Caco-2 (cell line): ENCODE measurements at places on chromosomes 1 and 21.
A peak's percentile ranks its signal among the peaks of the same experiment; 100 is the strongest.

DNA sequence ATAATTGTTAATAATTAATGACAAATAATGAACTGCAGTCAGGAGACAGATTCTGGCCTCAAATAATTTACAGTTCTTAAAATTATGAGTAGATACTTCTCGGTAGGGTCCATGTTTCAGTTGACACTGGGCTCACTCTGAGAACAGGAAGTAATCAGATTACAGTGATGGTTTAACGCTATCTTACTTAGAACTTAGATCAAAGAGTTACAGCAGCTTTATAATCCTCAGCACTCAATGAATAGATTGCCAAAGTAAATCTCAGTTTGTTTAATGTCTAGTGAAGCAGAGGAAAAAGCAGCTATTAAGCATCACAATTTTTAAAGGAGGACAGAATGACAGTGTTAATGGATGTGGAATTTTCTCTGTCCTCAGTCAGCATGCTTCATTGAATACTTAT lies 79.6 kb downstream of the PDE4B start:
- DNase-seq, result no peak

DNA sequence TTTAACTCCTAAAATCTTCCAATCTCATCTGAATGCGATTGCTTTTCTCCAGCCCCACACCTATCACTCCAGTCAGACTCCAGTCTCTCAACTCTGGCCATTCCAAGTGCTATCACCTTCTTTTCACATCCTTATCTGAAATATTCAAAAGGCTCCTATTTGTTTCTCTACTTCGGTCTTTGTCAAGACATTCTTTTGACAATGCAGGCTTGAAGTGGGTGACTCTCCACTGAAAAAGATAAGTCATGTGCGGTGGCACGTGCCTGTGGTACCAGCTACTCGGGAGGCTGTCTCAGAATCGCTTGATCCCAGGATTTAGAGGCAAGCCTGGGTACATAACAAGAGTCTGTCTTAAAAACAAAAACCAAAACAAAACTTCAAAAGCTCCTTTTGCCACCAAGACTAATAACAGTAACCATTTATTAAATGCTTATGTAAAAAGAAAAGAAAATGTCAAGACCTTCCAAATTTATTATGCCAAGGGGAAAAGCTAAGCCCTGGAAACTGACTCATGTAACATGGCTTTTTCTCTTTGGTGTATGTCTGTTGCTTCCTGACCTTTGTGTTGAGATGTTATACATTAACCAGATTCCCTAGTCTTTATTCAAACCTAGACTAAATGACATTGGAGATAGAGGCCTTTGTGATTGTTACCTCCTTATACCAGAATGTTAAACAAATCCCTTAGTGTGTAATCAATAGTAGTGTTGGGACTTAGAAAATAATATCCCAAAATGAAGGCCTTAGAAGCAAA lies 3.6 kb downstream of the ALG14 start:
- peak; percentile 71 for DNase-seq

- DNase-seq, result no peak
These were observed 413.9 kb upstream of the LYPLAL1 start for GRCh38 chr1:218759795-218760194.

DNA sequence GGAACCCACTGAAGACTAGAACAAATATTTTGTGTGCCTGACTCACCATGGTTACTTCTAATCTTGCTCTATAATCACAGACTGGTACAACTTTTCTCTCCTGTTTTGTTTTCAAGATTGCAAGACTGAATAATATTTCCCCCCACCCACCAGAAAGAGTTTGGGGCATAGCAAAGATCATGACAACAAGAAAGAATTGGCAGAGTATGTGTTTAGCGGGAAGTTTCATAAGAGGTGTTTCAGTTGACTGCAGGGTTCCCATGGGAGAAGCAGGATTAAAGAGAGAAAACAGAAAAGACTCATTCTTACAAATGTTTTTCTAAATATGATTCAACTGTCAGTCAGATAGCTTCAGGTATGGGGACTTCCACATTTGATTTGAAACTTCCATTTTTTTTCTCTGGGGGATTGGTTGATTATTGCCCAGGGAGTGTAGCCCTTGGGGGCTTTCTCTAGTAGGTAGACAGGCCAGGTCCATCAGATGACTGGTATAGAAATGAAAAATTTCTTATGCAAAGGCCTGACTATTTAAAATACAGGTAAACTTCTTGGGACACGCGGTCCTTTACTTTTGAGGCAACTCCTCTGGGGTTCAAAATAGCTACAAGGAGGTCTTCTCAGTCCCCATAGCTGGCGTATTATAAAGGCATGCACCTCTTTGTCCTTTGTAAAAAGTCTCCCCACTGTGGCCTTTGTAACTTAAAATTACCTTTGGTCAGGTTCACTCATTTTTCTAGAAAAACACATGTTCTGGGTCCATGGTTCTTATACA lies 13.9 kb downstream of the OR14I1 start:
- DNase-seq, result no peak

DNA sequence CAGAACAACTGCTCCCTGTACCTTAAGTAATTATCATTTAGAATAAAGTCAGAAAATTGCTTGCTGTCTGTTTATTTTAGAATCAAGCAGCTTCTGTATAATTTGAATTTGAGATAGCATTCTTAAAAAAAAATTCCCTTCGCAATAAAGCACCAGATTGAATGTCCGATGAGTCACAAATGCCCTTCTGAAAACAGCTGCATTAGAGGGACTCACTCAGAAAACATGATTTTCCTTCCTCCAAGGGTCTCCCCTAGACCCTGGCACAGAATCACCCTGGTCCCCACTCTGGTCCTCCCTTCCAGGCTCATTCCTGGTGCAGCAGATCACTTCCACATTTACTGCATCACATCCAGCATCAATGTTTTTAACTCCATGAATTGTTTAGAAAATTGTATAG lies 471.1 kb upstream of the VAMP3 start:
- no peak for DNase-seq

- peak; percentile 64 for DNase-seq
These were observed 157.6 kb downstream of the PGBD5 start for GRCh38 chr1:230268371-230269170.

- peak; percentile 82 for DNase-seq
These were observed 8.6 kb upstream of the CALML6 start for GRCh38 chr1:1906185-1907097.

DNA sequence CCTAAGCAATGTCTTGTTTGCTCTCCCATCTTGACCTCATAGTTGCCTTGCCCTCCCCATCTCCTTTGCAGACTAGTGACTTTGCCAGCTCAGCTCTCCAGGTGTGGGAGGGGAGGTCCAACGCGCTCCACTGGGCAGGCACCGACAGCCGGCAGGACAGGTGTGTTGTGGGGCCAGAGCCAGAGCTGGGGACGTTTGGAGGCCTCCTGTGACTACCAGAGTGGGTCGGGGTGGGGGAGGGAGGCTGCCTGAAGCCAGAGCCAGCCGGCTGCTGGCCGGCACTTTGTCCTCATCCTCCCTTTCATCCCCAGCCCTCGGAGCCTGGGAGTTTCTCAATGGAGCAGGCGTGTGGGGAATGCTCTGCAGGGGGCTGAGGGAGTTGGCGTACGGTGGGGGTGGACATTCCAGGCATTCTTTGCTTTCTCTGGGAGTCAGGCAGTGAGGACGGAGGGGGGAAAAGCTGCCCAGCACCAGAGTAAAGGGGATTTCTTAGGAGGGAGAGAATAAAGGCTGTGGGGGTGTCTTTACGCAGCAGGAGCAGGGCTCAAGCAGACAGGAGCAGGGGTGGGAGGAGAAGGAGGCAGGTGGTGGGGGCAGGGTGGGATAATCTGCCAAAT lies 20.2 kb downstream of the NUAK2 start:
- peak; percentile 97 for DNase-seq

DNA sequence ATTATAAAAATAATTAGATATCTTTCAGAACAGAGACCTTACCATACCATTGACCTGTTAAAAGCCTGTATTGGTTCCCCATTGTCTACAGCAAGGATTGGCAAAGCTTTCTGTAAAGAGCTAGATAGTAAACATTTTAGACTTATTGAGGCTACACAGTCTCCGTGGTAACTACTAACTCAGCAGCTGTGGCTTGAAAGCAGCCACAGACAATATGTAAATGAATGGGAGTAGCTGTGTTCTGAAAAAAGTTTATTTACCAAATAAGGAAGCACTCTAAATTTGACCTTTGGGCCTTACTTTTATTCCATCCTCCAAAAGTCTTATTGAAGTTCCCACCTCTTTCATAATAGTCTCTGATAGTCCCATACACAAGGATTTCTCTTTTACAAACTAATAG lies 39.7 kb downstream of the NUP210L start:
- DNase-seq, result no peak

DNA sequence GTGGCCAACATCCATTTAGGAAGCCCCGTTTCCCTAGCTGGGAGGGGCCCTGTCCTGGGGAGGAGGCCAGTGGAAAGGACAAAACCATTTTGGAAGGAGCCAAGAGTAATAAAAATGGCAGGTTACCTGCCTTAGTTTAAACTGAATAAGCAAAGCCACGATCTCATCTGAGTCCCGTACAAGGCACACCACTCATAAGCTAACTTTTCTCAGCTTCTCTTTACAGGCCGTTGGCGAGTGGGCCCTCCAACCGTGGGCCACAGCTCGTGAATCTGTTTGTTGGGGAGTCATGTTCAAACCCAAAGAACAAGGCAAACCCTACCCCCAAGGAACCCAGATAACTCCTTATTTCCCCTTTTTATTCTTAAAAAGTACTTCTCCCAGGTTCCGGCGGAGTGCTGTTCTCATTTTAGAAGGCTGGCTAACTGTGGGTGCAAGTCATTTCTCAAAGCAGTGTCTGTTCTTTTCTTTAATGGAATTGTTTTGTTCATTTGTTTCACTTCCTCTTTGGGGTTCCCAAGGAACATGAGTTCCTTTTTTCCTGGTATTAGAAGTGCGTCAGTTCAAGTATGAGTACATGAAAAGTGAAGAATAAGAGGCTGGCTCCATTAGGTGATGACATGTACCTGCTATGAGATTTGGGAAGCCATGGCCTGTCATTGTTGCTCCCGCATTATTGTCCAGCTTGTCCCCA lies 89.0 kb downstream of the PSMG1 start:
- DNase-seq, result no peak

DNA sequence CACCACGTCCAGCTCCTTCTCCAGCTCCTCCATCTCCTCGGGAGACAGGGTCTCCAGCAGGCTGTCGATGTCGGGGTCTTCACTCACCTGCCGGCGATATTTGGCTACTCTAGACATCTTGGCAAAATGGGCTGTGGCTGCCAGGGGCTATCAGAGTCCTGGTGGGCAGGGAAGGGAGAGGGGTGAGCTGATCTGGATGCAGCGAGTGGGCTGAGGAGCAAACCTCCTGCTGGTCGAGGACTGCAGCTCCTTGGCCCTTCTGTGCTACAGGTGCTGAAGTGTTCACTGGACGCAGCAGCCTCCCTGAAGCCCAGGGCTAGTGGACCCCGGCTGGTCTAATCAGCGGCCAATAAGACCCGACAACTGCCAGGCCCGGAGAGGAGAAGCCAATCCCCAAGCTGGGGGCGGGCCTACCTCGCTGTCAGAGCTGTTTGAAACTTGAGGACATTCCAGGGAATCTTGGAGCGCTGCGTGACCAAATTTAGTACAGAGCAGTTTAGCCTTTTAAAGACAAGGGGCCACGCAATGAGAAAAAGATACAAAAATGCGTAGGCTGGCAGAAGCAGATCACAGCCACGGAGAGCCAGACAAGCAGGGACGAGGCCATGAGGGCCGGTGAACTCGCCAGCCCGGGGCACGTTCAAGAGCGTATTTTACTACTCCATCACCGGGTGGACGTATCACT lies at the start of gene LMOD1:
TSS of gene LMOD1 (minus strand) at position 325 of the 685 bp plus-strand sequence. CDS start at position 117, 208 bp downstream.
- peak; percentile 88 for DNase-seq

- no peak for DNase-seq
These were observed 41.2 kb downstream of the UBE2G2 start for GRCh38 chr21:44760376-44760775.

DNA sequence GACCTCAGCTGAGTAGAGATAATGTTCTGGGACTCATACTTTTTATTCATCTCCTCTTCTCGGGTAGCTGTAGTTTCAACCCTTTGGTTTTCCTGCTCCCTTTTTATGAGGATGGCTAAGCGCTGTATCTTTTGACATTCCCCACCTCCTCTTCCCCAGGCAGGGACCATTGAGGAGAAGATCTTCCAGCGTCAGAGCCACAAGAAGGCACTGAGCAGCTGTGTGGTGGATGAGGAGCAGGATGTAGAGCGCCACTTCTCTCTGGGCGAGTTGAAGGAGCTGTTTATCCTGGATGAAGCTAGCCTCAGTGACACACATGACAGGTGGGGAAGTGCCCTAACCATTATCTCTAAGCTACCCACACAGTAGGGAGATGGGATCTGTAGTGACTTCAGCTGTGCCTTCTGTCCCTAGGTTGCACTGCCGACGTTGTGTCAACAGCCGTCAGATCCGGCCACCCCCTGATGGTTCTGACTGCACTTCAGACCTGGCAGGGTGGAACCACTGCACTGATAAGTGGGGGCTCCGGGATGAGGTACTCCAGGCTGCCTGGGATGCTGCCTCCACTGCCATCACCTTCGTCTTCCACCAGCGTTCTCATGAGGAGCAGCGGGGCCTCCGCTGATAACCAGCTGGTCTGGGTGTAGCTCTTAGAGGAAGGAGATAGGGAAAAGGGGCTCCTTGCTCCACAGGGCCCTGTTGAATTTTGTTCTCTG lies 25.6 kb downstream of the LRRC41 start:
- DNase-seq, result no peak

- DNase-seq, result no peak
These were observed 131.9 kb upstream of the ARHGEF16 start for GRCh38 chr1:3322450-3323020.

DNA sequence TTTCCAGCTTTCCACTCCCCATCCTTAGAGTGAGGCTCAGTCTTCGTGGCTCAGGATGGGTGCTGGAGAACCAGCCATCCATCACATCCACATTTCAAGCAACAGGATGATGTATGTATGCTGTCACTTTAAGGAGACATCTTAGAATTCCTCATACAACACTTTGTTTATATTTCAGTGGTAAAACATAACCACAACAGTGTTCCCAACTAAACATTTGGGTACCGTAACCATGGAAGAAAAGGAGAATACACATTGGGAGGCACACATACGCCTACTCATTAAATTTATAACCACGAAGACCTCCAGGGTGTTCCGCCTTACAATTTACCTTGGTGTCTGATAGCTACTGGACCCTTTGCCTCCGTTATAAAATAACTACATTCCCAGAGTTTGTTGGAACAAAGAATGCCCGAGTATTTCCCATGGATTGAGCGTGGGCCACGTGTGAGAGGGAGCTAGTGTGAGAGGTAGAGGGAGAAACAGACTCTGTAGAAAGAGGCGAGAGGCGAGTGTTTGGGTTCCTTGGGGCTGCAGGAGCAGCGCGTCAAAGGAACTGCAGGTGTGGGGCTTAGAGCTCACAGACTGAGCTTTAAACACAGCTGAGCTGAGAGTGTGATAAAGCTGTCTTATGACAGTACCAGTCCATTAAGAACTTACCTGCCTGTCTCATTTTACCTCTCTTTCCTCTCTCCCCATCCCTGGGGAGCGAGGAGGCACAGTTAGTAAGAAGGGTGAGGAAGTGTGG lies 111.5 kb upstream of the USP24 start:
- no peak for DNase-seq

DNA sequence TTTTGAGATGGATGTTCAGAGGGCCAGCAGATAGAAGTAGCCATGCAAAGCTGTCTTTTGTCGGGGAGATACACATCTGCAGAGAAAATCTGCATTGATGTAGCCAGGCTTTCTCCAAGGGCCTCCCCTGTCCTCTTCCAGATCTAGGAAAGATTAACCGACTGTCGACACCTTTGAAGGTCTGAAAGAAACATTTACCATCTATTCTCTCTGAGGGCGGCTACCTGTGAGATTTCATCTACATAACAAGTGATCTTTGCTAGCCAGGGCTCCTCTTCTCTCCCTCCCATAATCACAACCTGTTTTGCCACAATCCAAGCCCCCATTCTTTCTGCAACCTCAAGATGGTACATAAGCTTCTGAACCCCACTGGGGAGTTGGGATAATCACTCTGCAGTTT lies 193.6 kb downstream of the RGS7 start:
- DNase-seq, result no peak
